ENCODE measurements at places on chromosomes 2 and 18. TPM values are rescaled to one million over a fixed set of nuclear protein-coding genes. Genes with fewer than 3 reads are reported as not detected.

ACVR2A gene
- 28.8 TPM for total RNA-seq

SCYGR1 gene
- total RNA-seq = not detected

SKA1 gene
- total RNA-seq = 0.55 TPM

ZNF532 gene
- total RNA-seq = 58.7 TPM

TUBA3E gene
- total RNA-seq = not detected

SLC20A1 gene
- total RNA-seq = 30.8 TPM

ALS2 gene
- 23.8 TPM for total RNA-seq

GRP gene
- not detected for total RNA-seq

CRIM1 gene
- 153 TPM for total RNA-seq

TNFAIP6 gene
- total RNA-seq = 1.4 TPM

LOXL3 gene
- total RNA-seq = 15.9 TPM

VIL1 gene
- total RNA-seq = 328 TPM

CNDP1 gene
- 4.0 TPM for total RNA-seq

LAMA1 gene
- total RNA-seq = 0.49 TPM

DNA sequence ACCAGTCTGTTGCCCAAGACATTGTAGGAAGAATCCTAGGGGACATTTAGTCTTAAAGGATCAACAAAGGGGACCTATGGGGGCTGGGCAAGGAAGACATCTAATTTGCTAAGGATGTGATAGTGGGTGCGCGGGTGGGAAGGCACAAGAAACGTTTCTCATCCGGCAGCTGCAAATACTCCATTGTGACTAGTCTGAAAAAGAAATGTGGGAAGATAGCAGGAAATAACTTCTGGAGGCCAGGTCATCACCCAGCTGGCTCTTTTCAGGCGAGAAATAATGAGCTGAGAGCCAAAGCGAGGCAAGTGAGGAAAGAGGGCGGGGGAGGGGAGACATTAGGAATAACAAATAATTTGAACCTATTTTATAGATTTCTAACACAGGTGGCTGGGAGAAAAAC, 70.3 kb upstream of the NCK2 start:
- no peak for DNase-seq

DNA sequence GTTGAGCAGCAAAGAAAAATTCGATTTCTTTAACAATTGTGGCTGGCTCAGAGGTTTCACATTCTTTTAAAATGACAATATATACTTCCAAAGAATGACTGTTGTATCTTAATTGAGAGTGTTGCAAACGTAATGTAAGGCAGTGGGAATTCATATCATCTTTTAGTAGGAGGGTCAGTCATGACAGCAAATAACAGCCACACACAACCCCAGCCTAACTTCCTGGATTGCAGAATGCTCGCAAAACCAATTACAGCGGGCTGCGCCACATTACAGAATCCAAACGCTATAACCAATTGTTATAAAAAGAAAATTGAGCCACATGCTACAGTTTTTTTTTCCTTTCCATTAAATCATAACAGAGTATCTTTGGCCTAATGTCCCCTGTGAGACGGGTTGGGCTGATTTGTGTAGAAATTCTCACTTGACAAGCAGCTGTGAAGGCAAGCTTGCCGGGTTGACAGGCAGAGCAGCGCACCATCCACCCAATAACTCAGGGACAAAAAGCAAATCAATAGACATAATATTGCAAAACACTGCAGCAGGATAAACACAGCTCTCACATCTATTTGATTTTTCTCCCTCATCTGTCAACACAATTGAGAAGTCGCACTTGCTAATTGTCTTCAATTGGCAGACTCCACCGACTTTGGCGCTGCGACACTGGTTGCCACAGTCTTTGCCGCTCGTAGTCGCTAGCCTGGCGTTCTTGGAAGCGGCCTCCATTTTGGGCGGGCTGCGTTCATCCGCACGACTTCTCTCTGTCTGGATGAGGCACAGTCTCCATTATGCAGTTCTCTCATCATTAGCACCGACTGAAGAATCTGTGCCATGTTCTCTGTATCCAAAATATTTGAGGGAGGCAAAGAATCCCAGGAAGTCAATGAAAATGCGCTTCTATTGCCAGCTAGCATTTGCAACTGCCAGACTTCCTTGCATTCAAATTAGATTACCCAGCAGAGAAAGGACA, 95.0 kb upstream of the CCDC68 start:
- DNase-seq = no peak

DNA sequence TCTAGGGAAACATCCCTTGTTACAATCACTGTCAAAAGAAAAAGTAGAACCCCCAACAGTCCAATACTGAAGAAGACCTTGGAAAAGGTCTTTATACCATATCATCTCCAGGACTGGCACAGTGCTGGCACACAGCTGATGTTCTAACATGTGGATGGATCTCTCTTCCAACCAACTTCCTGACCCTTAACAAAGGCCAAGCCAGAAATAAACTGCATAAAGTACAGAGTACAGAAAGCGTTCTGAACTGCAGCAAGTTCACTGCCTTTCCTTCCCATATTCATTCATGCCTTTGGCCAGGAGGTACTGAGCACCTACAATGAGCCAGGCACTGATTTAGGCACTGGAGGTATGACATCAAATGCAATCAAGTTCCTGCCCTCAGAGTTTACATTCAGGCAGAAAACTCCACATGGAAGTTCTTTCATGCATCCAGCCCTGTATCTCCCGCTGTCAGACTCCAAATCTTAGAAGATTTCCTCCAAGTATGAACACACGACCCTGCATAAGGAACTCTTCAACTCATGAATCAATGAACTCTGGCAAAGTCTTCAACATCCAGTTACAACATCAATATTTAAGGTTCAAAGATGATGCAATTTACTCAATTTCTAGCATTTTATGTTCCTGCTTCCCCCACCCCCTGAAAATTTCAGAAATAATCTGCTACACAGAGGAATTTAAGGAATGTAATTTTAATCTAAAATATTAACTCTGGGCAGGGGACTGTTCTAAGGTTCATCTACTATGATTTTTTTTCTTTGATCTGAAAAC, 33.8 kb downstream of the ACVR1 start:
- DNase-seq = no peak

- DNase-seq = no peak
These were observed 87.3 kb downstream of the TNFRSF11A start for GRCh38 chr18:62412231-62412979.

DNA sequence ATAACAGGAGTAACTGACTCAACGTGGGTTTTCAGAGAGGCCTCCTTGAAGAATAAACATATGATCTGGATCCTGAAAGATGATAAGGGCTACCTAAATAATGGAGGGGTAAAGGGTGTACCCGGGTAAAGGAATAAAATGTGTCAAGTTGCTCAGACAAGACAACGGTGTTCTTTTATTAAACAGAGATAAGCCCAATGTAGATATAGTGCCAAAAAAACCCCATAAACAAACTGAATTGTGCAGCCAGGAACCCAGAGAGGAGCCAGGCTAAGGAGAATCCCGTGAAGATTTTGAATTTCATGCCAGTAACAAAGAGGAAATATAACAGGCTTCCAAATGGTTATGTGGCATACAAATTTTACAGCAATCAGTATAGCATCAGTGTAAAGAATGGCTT, 618.2 kb downstream of the CPS1 start:
- DNase-seq = no peak

GRCh38 chr2:190862571-190862991, 18.0 kb upstream of the GLS start:
- DNase-seq = no peak

DNA sequence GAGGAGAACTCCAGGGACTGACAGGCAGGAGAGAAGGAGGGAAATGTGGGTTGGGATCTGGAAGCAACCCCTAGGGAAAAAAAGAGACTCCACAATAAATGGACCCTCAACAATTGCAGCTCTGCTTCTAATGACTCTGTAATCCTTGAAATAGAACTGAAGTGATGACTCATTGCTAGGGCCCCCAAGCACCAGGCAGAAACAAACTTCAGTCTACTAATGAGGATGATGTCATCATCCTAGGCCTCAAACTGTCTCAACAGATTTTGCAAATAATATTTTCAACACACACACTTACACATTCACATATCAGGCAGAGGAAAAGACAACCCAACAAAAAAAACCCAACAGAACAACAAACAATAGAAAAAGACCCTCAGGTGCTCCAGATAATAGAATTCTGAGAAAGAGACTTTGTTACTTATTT, 143.3 kb downstream of the HDAC4 start:
- DNase-seq = no peak

- no peak for DNase-seq
These were observed 551.6 kb downstream of the ZEB2 start for GRCh38 chr2:143968360-143968759.

GRCh38 chr18:3715231-3716080, 265.5 kb downstream of the TGIF1 start:
- DNase-seq = no peak

DNA sequence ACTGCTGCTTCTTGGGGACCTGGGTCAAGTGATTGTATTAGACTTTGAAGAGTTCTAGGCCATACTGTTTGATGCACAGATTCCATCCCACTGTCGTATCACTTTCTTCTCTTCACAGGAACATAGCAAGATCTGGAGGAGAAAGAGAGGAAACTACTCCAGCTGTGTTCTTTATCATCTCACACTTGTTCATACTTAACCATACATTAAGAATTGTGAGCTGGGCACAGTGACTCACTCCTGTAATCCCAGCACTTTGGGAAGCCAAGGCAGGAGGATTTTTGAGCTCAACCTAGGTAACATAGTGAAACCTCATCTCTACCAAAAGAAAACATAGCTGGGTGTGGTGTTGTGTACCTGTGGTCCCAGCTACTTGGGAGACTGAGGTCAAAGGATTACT, 111.7 kb downstream of the PARD3B start:
- no peak for DNase-seq

DNA sequence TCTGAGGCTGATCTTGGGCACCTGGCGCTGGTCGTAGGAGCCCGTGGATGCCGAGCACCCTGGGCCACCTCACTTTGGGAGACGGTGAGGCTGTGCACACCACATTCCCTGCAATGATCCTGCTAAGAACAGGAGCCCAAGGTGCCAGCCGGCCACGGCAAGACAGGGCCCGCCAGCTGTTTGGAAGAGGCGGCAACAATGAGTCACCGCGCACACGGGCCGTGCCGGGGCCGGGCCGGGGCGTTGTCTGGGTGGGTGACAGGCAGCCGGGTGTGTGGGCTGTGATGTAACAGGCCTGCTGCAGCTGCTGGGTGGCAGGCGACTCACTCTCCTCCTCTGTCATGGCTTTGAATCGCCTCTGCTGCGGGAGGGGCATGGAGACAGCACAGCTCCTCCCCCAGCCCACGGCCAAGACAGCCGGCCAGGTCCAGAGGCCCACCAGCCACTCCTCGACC, 49.7 kb upstream of the ODC1 start:
- peak; percentile 38 for DNase-seq

DNA sequence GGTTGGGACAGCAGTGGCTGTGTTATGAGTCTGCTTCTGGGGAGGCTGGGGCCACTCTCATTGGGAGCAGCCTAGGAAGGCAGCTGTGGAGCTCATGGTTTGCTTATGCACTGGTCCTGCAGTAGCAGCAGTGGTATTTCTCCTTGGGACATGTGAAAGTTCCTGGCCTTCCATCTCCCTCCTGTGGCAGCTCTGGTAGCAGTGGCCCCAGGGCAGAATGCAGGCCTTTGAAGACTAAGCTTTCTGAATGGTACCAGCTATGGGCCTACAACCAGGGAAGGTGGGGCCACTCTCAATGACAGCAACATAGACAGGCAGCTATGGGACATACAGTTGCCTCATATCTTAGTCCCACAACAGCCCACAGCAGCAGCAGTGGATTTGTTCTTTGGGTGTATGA, 117.3 kb upstream of the VWC2L start:
- no peak for DNase-seq

DNA sequence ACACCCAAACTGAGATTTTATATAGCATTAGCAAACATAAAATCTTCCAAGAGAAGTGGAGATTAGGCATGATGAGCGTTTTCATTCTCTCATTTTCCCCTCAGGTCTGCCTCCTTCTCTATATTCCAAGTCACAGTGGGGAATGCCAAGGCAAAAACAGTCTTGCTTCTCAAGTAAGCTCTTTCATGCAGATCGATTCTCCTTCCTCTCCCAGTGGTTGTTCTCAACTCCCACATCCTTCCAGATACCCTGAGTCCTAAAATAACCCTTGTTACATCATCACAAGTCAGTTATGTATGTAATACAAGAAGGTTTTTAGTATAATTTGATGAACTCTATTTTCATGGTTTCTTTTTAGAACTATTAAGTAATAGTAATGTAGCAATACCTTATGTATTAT, 150.6 kb downstream of the TXNL1 start:
- no peak for DNase-seq

DNA sequence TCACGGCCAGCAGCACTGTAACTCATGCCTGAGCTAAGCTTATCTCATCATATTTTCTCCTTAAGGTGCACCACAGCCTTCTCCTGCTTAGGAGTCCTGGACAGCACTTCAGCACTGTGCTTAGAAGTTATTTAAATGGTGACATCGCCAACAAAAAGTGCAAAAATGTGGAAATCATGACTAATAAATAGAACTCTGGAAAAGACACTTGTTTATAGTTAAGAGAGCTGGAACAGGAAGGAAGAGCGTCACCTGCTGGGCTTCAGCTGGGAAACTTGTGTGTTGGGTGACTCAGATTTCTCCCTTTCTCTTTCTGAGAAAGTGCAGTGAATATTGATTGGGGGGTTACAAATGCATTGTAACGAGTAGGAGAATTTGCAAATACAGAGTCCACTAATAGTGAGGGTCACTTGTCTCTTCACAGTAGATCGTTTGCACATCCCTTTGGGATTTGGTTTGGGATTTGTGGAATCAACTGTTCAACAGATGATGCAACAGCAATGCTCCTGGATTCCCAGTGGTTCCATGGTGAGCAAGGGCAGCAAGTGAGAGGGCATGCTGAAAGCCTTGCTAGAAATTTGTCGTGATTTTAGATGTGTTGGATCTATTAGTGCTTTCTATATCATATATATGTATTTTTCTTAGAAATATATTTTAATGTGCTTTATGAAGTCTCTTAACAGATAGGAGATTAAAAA, 84.2 kb downstream of the DOK6 start:
- DNase-seq = no peak

GRCh38 chr2:176552501-176553135, 283.4 kb downstream of the MTX2 start:
- DNase-seq = no peak

DNA sequence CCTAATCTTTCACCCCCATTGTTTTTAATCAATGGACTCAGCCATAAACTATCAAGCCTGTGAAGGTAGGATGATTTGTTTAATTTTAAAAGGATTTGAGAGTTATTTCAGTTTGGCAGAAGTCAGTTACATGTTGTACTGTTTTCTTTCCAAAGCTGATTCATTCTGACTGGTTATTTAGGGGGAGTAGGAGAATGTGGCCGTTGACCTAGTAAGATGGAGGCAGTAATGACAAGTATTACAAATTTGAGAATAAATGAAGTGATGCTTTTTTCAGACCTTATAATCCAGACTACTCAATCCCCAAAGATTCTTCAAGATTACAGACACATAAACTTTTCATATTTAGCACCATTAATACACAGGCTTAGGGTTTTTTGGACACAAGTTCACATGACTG, 4.3 kb downstream of the EPHA4 start:
- no peak for DNase-seq

GRCh38 chr2:246489-247144, 17.2 kb downstream of the SH3YL1 start:
- peak; percentile 36 for DNase-seq

GRCh38 chr18:74213429-74213828, 65.1 kb downstream of the TIMM21 start:
- no peak for DNase-seq

GRCh38 chr2:70716131-70716743, 51.8 kb downstream of the ADD2 start:
- DNase-seq = no peak

Measured in mucosa of gallbladder (tissue), 1 donor.